Renal cortical epithelial cell (primary cell): ENCODE measurements at places on chromosomes 7 and 10. TPM values are rescaled to one million over a fixed set of nuclear protein-coding genes. Genes with fewer than 3 reads are reported as not detected.

DNA sequence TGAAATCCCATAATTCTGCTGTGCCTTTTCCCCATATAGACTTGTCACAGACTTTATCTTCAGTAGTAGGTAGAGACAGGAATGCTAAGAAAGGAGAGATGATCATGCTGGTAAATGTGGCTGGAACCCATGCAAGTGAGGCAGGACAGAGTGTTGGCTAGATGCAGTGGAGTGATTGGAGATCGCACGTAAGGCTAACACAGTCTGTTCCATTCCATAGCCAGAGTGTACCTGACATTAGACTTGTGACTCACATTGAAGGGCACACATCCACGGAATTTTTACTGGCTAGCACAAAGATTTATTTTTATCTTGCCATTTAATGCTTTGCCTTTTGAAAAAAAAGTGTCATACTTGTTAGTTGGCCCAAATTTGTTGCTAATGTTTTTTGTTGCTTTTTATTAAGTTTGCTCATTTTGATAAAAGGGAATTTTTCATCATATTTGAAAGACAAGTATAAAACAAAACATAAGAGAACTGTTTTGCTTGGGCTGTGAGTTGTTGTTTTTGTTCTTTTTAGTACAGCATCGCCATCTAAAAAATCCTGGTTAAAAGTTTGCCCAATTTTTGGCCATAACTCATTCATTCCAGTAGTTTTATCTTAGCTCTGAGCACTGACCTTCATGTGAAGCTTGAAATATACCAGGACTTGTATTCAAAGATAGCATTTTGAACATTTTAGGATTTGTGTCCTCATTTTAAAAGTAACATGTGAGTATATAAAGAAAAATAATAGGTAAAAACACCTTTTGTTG lies 81.0 kb downstream of the CPED1 start:
- DNase-seq, result no peak

GRCh38 chr10:110074298-110074697 lies 66.5 kb downstream of the ADD3 start:
- DNase-seq, result no peak

The CACUL1 gene
- total RNA-seq, result 32.8 and 35.4 TPM in 2 replicates

DNA sequence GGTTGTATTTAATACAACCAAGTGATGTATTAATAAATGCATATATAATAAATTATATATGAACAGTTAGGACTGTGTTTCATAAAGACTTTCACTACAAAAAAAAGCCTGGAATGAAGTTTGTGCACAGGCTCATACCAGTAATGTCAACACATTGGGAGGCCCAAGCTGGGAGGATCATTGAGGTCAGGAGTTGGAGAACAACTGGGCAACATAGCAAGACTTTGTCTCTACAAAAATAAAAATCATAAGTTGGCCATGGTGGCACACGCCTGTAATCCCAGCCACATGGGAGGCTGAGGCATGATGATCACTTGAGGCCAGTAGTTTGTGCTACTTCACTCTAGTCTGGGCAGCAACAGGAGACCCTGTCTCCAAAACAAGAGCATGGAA lies 15.8 kb upstream of the SVIL start:
- no peak for DNase-seq

DNA sequence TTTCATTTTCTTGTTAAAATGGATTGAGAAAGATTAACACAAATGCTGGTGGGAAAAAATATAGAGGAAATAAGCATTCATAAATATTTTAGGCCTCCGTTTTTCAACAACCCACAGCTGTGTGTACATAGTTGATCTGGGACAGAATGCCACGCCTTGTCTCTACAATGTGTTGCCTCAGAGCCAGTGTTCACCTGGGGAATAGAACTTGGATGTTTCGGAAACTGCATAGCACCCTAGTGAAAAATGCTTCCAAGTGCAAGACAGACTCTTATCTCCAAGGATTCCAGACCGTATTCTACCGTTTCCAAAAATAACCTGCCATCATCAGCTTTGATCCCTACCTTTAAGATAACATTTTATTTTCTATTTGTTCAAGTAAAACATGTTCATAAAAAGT lies 260.9 kb downstream of the SDK1 start:
- DNase-seq, result no peak
